ENCODE measurements at places on chromosomes 13 and 19.

- no peak for DNase-seq
Observed at GRCh38 chr13:39866722-39867121, 211.3 kb downstream of the COG6 start.

- peak; percentile 49 for DNase-seq
Observed at GRCh38 chr13:113445791-113446487, 7.3 kb downstream of the ADPRHL1 start.

DNA sequence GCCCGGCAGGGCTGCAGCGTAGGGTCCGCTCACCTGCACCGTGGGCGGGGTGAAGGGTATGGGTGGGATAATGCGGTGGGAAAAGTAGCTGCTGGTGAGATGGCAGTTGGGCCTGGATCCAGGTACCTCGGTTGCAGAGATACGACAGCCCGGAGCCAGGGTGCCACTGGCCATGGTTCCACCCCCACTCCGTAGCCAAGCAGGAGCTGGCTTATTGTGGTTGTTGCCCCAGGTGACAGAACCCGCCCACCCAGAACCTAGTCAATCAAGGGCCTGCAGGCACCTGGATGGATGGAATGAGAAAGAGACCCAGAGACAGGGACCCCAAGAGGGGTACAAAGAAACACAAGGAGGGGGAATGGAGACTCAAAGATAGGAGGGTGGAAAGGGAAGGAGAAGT is 3.5 kb upstream of the LHB start:
- DNase-seq = no peak

GRCh38 chr13:28117689-28118377 is 17.5 kb upstream of the FLT3 start:
- no peak for DNase-seq

DNA sequence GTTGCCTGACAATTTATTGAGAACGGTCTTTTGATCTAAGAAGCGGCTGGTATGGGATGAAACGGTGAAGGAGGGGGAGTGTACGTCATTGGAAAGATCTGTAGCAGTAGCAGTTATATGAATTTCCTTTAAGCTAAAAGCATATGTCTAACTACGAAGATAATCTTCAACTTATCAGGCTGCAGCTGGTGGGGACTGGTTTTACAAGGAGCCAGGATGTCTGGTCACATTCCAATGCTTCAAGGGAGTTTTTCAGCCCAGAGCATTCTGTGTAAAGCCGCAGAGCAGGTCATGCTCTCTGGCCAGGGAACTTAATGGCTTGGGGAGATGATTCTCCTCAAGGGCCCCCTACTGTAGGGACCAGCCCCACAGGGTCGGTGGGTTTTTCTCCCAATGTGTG is 29.2 kb downstream of the CLEC4M start:
- DNase-seq = no peak

DNA sequence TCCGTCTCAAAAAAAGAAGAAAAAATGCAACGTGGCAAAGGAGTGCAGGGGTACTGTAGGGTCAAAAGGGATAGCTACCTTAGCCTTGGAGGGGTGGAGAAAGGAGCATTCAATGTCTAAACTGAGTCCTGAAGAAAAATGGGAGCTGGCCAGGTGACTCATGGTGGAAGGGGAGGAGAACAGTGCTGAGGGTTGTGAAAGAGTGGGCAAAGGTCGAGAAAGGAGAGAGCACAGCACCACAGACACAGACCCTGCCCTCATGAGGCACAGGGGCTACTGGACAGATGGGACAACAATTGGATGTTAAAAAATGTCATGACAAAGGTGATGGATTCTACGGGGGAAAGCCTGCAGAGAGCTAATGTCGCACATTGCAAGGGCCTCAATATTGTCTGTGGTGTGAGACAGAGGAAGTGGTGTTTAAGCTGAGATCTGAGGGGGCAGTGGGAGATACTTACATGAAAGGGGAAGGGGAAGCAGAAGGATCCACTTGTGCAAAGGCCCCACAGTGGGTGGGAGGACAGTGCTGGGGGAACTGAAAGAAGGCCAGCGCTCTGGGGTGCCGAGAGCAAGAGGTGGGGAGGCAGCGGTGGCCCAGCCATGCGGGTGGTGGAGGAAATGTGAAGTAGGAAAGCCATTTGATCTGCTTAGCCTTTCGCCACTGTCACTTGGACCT is 42.9 kb upstream of the URAD start:
- DNase-seq = peak; percentile 30

GRCh38 chr19:16714702-16715287 is 4.9 kb upstream of the NWD1 start:
- DNase-seq = peak; percentile 40

DNA sequence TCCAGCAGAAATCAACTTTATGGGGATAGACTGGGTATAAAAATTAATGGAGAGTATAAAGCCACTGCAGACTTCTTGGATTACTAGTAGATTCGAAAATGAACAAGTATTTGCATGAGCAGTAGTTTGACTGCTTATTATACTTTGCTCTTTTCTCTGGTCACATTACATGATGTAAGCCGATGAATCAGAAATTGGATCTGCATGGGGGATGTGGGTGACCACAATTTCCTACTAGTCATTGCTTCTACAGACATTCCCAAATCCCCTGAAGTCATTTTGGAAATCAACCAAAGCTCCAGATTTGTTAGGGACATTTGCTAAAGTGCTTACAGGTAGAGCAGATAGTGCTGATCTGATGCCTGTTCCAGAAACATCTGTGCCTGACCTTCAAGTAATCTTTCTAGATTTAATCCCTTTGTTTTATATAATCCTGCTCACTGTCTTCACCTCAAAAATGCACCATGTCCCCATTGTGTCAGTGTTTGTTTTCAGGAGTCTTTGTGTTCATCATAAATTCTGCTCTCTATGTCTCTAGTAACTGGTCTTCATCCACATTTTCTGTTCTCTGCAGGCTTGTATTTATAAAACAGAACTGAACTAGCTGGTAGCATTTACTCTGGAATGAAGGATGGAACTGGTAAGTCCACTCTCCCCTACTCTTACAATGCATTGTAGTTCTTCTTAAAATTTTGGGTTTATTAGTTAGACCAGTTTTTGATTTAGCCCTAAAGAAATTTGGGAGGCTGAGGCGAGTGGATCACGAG is 201.5 kb upstream of the CSNK1A1L start:
- no peak for DNase-seq

DNA sequence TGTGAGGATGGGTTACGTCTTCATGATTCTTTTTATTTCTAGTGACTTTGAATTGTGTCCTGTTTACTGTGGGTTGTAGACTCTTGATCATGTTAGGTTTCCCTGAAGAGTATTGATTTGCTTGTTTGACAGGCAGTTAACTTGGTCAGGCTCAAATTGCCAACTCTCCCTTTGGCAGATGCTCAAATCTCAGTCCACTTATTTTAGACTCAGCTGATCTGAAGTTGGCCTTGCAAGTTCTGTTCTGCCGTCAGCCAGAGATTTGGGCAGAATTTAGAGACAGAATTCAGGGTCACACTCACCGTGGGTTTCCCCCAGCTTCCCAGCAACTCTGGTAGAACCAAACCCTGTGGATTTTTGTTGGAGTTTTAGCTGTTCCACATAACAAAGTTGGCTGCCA is 71.6 kb upstream of the TEX29 start:
- DNase-seq = no peak

GRCh38 chr13:39688278-39688677 is 32.8 kb downstream of the COG6 start:
- no peak for DNase-seq

GRCh38 chr19:13172346-13173138 is 22.3 kb downstream of the IER2 start:
- peak; percentile 64 for DNase-seq

DNA sequence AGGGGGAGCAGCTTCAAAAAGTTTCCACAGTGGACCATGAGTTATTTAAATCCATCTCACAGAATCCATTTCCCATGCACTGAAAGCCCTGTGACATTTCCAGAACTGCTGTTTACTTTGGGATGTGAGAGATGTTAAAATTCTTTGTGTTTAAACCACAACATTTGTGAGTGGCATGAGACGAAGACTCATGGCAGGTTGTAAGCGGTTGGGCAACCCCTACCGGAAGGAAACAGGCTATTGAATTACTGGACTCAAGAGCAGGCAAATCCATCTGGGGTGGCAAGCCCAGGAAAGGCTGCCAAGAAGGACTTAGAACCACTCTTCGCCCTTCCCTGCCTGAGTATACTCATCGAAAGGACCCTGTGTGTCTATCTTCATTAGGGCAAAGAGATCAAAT is 22.3 kb upstream of the CLDN10 start:
- DNase-seq = no peak

GRCh38 chr19:29476528-29476927 is 49.3 kb upstream of the VSTM2B start:
- no peak for DNase-seq

DNA sequence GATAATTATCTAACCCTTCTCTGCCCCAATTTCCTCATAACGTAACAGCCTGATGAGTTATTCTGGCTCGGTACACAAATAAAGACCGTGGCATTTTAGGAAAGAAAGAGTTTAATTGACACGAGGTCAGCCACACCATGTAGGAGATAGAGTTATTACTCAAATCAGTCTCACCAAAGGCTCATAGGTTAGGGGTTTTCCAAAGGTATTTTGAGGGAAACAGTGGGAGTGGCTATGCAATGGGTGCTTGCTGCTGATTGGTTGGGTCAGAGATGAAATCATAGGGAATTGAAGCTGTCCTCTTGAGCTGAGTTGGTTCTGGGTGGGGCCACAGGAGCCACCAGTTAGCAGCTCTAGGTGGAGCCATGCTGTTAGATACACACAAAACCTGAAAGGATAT is 137.5 kb downstream of the FREM2 start:
- DNase-seq = no peak

DNA sequence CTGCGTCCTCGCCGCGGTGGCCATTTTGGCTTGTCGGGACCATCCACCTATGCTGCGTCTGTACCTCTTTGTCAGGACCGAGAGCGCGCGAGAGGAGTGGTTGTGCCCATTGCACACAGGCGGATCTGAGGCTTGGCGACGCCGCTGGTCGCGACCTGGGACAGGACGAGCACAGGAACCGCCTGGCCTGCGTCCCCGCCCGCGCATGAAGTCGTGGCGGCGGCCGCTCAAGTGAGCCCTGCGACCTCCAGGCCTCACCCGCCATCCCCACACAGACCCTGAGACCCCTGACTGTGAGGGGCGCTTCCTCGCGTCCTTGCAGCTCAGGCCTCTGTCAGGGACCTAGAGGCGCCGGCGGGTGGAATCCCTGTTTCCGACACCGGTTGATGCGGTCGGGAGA is 16.8 kb downstream of the ZNF586 start:
- DNase-seq = no peak

DNA sequence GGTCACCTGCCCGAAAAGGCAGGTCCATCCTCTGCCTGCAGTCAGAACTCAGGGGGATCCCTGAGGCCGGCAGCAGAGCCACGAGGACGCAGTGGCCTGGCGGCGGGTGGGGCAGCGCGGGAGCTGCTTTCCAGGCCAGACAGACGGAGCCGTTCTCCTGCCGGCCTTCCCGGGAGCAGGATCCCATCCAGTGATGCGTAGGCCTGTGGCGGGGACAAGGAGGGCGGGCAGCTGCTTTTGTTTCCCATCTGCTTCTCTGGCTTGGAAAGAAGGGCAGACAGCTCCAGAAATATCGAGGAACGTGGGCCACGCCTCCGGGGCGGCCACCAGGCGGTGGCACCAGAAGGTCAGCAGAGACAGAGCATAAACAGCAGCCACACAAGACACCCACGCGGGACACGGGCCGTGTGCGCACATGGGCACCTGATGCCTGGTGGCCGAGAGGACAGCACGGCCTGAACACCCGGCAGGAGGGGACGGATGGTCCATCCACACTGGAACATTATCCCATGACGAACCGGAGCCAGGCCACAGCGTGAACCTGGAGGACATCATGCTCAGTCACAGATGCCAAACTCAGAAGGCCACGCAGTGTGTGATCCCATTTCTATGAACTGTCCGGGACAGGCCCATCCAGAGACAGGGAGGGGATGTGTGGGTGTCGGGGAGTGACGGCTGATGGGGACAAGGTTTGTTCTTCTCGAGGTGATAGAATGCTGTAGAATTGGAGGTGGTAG is 13.9 kb upstream of the MKNK2 start:
- DNase-seq = no peak

DNA sequence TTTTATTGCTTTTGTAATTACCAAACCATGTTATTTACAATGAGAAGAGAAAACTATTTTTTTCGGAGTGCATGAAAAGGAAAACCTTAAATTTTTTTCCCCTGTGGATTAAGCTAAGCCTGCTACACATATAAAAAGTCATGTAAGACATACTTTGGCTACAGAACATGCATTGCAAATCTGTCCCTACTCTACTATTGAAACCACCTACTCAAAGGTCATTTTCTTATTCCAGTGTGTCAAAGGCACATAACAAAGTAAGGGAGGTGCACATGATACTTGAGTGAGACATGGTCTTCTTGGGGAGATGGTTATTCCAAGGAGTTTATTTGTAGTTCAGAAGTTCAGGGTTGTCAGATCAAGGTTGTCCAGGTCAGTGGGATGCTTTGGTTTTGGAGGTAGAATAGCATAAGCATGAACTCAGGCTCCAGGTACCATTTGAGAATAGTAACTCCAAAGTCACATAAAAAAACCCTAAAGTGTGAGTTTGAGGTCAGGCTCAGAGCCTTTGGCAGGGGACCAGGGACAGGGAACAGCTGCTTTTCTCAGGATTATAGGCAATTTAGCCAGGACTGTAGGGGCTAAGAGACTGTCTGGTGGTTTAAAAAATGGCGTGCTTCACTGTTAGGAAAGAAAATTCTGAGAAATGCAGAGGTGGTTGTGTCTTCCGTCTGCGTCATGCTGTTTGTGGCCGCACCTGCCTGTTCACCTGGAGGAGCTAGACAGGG is 15.4 kb downstream of the FARP1 start:
- DNase-seq = no peak

GRCh38 chr13:106373304-106373988 is 162.0 kb downstream of the EFNB2 start:
- peak; percentile 4 for DNase-seq

DNA sequence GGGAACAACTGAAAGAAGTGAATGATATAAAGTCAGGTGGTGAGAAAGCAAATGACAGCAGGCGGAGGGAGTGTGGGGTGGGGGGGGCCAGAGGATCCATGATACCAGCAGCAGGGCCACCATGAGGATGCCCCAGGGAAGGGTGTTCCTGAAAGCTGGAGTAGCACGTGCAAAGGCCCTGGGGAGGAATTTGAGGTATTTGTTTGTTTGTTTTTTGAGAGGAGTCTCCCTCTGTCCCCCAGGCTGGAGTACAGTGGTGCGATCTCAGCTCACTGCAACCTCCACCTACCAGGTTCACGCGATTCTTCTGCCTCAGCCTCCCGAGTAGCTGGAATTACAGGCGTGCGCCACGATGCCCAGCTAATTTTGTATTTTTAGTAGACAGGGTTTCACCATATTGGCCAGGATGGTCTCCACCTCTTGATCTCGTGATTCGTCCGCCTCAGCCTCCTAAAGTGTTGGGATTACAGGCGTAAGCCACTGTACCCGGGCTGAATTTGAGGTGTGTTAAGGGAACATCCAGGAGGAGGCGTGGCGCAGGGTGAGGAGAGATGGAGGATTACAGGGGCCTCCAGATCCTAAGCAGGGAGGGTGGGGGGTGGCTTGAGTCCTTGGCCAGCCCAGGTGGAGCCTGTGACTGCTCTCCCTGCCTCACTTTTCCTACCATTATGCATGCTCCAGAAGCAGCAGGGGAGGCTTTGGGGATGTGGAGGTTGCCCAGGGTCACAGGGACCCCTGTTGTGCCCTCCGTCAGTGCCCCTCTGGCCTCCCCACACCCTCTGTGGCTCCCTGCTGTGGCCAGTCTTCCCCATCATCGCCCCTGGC is 12.4 kb upstream of the JUND start:
- no peak for DNase-seq
